Left cardiac atrium (tissue), 4 donors: ENCODE measurements at places on chromosomes 3 and 15. TPM values are rescaled to one million over a fixed set of nuclear protein-coding genes. Genes with fewer than 3 reads are reported as not detected.
A peak's percentile ranks its signal among the peaks of the same experiment; 100 is the strongest.

Gene XYLB
- total RNA-seq, result 1.6 TPM

DNA sequence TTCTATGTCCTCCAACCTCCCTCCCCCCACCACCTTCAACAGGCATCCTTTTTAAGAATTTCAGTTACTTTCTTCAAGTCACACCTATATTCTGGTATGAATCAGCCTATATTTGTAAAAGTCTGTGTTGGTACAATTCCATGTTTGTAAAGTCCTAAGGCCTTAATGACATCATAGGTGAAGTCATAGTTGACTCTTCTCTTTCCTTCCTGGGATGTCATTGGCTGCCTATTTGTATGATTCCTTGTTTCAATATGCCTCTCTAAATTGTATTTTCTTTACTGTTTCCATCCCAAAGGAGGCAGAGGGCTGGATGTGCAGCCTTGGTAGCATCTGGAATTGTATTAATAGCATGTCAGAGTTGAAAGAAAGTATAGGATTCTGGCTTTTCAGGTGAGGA is 56.5 kb downstream of the ADAMTSL3 start:
- no peak for DNase-seq

GRCh38 chr3:115325539-115325938 is 178.5 kb upstream of the ZBTB20 start:
- peak; percentile 21 for DNase-seq

GRCh38 chr15:64263567-64263966 is 92.4 kb downstream of the CSNK1G1 start:
- no peak for DNase-seq

DNA sequence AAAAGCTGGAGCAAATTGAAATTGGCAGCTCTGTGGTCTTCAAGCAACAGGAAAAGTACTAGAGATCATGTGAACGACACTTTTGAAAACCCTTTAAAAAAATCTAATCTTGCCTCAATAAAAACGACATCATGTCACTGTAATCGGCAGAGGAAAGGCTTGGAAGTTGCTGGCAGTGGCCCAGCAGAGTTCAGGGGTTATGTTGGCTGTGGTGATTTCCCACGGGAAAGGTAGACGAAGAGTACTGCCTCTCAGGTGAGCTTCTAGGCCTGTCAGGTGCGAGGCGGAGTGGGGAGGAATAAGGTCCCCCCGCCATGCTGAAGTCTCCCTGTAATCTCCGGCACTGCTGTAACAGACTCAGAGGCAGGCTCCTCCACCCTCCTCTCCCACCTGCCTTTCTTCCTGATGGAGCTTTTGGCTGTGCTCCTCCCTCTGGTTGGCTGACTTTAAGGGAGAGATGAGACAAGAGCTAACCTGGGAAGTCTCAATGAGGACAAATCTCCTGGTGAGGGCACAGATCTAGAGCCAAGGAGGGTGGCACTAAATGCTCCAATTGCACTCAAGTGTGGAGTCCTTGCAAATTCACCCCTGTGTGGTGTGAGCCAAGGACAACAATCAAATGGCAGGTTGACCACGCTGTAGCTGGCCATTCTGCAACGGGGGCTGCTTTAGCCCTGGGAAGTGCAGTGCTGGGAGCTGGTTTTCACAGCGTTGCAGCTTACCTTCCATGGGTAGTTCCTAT is 18.7 kb upstream of the HES1 start:
- no peak for DNase-seq

DNA sequence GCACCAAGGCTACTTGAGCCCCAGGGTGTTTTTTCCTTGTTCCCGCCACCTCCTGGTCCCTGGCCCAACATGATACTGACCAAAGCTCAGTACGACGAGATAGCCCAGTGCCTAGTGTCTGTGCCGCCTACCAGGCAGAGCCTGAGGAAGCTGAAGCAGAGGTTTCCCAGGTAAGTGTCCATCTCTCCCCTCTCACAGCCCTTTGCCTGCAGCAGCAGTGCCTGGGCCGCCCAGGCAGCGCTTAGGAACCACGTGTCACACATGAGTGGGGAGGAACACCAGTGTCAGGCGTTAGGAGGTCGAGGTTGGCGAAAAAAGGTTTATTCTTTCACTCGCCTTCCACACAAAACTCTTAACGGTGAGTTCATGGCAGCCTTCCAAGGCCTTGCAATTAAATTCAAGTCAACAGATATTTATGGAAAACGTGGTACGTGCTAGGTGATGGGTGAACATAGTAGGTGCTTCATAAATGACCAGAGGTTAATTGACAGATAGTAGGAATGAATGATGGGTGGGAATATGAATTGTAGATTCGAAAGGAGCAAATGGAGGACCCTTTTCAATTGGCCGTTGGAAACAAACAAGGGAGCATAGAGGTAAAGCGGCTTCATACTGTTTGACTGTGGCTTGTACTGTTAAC is 486 bp downstream of the CDIN1 start:
- no peak for DNase-seq

DNA sequence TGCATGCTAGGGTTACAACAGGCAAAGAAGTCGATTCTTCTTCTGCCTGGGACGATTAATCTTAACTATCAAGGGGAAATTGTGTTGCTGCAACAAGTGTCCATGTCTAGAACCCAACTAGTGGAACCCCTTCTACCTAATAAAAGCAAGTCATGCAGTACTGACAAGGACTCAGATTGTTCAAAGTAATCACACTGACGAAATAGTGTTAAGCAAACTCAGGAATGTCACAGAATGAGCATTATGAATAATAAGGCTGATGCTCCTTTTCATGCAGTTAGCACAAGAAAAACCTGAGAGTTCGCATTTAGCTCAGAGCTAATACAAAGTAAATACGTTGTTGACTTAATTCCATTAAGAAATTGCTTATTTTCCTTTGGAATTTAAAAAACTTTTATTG is 47.5 kb upstream of the TRIM42 start:
- DNase-seq, result no peak
